ENCODE measurements at places on chromosomes 11 and 22. TPM values are rescaled to one million over a fixed set of nuclear protein-coding genes. Genes with fewer than 3 reads are reported as not detected.

GRCh38 chr11:36034551-36035331 lies 90.9 kb downstream of the LDLRAD3 start:
- no peak for DNase-seq

DNA sequence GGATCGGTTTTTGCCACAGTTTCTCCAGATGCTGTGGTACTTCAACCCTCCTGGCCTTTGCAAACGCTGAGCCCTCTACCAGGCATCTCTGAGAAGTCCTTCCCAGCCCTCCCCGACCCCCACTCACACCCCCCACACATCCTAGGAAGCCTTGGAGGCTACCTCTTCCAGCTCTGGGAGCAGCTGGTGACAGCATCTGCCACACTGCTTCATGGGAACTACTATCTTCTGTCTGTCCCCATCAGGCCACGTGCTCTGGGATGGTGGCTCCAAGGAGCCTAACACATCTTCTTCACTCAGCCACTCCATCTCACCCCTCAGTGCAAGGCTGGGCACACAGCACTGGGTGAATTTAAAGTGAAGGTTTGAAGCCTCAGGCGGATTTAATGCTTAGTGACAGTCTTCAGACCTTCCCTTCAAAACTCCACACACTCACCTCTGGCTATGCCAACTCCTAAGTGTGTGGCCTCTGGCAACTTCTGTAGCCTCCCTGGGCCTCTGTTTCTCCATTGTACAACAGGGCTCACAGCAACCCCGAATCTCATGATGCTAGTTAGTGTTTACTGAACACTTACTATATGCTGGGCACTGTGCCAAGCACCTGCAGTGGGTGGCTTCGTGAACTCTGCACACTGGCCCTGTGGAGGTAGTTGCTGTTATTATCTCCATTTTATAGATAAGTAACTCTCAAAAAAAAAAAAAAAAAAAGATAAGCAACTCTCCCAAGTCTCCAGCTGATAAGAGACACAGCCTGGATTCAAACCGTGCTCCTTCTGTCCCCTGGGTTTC lies 7.3 kb upstream of the TP53I11 start:
- no peak for DNase-seq

The TREH gene
- total RNA-seq: not detected

DNA sequence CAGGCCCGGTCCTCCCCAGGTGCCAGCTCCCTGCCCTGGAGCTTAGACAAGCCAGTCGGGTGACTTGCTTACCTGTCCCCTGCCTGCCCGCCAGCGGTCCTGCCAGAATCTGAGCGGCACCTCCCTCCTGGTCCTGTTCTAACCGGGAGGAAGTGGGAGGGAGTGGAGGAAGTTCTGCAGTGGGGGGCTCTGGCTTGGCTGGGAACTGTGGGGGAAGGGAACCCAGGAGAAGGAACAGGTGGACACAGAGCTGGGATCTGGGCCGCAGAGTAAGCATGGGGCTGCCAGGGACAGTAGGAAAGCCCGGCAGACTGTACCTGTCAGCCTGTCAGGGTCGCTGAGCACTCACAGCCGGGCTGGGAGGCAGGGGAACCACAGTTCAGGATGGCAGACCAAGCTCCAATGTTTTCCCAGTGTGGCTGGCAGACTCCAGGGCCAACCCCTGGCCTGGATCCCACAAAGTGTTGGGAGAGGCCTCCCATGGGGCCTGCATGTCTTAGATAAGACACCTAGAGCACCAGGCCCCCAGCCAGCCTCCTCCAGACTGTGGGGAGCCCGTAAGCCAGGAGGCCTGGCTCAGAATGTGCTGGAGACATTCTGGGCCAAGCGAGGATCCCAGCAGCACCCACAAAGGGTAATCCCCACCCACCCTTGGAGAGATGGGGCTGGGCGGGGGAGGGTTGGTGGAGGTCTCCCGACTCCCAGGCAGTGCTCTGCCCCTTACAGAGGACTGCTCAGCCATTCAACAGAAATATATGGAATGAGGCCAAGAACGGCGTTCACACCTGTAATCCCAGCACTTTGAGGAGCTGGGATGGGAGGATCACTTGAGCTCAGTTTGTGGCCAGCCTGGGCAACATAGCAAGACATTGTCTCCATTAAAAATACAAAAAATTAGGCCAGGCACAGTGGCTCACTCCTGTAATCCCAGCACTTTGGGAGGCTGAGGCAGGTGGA lies 2.3 kb downstream of the CYB5R3 start:
- no peak for DNase-seq

- no peak for DNase-seq
Observed at GRCh38 chr11:32331792-32332191, 103.5 kb downstream of the WT1 start.

The PRRG4 gene
- 0.34 TPM for total RNA-seq

GRCh38 chr22:46739094-46739870 lies 1.2 kb upstream of the CERK start:
- DNase-seq: peak; percentile 52

Data from activated CD8-positive, alpha-beta T cell treated with anti-CD3 and anti-CD28 coated beads for 36 hours (primary cell).